Neural progenitor cell (in vitro differentiated cells): ENCODE measurements at places on chromosomes 5 and 9. TPM values are rescaled to one million over a fixed set of nuclear protein-coding genes. Genes with fewer than 3 reads are reported as not detected.

DNA sequence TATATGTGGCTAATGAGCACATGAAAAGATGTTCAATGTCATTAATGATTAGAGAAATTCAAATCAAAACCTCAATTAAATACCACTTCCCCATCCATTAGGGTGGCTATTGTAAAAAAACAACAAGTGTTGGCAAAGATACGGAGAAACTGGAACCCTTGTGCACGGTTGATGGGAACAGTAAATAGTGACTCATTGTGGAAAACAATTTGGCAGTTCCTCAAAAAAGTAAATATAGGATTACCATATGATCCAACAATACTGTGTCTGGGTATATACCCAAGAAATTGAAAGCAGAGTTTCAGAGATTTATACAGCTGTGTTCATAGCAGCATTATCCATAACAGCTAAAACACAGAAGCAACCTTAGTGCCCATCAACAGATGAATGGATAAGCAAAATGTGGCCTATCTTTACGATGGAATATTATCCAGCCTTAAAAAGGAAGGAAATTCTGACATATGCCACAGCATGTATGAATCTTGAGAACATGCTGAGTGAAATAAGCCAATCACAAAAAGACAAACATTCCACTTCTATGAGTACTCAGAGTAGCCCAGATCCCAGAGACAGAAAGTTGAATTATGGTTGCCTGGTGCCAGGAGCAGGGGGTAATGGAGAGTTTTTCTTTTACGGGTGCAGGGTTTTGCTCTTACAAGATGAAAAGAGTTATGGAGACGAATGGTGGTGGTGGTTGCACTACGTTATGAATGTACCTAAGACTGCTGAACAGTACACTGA, 41.4 kb upstream of the LRRC14B start:
- H3K36me3 ChIP-seq, result peaks cover 31% of the 10 kb centered on the region
- no peaks in the 10 kb centered on the region for H3K27me3 ChIP-seq
- H3K27ac ChIP-seq, result no peak overlapping the region
- no peak for DNase-seq
- H3K4me1 ChIP-seq, result peaks cover 6% of the 10 kb centered on the region

DNA sequence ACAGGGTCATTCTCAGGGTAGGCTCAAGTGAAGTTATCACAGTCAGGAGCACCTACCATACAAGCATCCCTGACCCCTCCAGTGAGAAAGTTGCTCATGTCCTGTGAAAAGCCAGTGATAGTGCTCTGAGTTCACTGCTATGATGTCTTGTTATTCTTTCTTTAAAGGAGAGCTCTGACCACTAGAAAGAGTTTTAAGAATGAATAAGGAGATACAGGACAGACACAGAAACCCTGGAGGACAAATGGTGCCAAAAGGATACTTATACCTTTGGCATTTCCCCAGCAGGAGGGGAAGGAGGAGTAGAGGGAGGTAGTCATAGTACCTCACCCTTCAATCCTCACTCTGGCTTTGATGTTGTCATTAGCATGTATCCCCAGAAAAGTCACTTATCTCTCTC, 84.0 kb upstream of the AGXT2 start:
- no peaks in the 10 kb centered on the region for H3K36me3 ChIP-seq
- no peaks in the 10 kb centered on the region for H3K27me3 ChIP-seq
- no peak overlapping the region for H3K27ac ChIP-seq
- H3K4me3 ChIP-seq, result no peak overlapping the region
- no peaks in the 10 kb centered on the region for H3K4me1 ChIP-seq

GRCh38 chr9:82353631-82354278, 365.2 kb downstream of the SPATA31D1 start:
- no peak for DNase-seq
- H3K36me3 ChIP-seq, result no peaks in the 10 kb centered on the region
- H3K27ac ChIP-seq, result no peak overlapping the region
- H3K4me3 ChIP-seq, result no peak overlapping the region

- H3K4me1 ChIP-seq, result peaks cover 22% of the 10 kb centered on the region
- H3K27me3 ChIP-seq, result no peaks in the 10 kb centered on the region
- no peak overlapping the region for H3K27ac ChIP-seq
- peak; percentile 47 for DNase-seq
- H3K4me3 ChIP-seq, result no peak overlapping the region
Observed at GRCh38 chr9:27627188-27627564, 53.9 kb upstream of the C9orf72 start.

- H3K4me3 ChIP-seq, result no peak overlapping the region
- no peak overlapping the region for H3K27ac ChIP-seq
- DNase-seq, result no peak
- peaks cover 9% of the 10 kb centered on the region for H3K4me1 ChIP-seq
Observed at GRCh38 chr5:172584638-172585037, 56.4 kb upstream of the NEURL1B start.

The SPATA31D4 gene
- total RNA-seq, result not detected in 2 replicates
